ENCODE measurements at places on chromosomes 1 and 21.

- no peak for DNase-seq
Observed at GRCh38 chr1:199817266-199817665, 210.2 kb upstream of the NR5A2 start.

DNA sequence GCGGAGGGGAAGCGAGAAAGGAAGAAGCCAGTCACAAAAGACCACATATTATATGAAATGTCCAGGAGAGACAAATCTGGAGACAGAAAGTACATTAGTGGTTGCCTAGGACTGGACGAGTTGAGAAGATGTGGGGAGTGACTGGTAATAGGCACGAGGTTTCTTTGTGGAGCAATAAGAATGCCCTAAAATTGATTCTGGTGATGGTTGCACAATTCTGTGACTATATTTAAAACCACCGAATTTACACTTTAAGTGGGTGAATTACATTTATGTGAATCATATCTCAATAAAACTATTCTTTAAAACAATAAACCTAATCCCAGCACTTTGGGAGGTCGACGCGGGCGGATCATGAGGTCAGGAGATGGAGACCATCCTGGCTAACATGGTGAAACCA lies 63.1 kb downstream of the ZNF281 start:
- DNase-seq, result no peak

GRCh38 chr1:3056641-3057040 lies 12.4 kb upstream of the PRDM16 start:
- no peak for DNase-seq

- DNase-seq, result no peak
Observed at GRCh38 chr1:245809361-245809760, 654.6 kb downstream of the KIF26B start.

DNA sequence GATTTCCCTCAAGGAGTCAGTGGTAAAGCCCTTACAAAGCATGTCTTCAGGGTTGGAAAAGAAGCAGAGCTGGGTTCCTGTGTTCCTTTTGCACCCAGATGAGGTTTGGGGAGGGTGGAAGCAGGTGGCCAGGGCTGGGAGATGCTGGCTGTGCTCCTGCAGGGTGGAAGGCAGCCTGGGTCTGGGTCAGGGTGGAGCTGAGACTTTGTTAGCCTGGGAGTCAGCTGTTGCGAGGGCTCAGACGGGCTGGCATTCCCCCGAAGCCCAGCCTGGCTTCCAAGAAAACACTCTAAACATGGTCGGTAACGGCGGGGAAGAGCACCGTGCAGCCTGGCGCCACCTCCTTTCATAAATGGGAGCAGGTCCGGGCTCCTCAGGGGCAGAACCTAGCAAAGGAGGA lies 43.7 kb upstream of the EPS8L3 start:
- DNase-seq, result no peak

DNA sequence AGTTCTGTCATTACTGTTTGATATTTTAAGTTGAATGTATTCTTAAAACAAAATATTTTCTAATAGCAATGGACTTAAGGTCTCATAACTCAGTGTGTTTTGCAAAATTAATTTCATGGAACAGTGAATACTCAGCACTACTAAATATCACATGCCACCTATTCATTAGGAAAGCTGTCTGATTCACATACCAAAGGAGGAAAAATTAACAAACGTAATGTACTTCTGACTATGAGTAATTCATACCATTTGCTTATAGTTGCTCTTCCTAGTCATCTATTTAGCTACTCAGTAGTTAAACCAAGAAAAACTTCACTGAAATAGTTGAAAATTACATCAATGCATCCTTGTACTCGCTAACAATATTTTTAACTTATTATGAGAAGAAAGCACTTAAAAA lies 35.2 kb downstream of the TP53BP2 start:
- no peak for DNase-seq

- DNase-seq, result no peak
Observed at GRCh38 chr1:177488722-177489121, 318.0 kb downstream of the BRINP2 start.

GRCh38 chr1:154772056-154772455 lies 98.0 kb downstream of the KCNN3 start:
- no peak for DNase-seq

GRCh38 chr1:58013237-58013636 lies 533.3 kb downstream of the OMA1 start:
- no peak for DNase-seq

DNA sequence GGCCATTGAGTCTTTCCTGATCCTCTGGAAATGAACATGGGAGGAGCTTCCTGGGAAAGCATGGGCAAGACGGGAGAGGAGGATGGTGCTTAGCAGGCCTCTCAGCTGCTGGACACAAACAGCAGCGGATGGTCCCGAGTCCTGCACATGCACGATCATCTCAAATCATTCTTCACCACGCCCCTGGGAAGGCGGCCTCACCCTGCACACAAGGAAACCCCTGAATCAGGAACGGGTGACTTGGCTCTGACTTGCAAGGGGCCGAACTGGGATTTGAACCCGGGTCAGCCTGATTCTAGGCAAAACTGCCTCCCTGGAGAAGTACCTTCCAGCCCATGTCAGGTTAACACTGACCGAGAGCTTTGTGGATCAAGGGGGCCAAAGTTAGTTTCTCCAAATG lies 134.8 kb upstream of the WNT4 start:
- DNase-seq, result no peak

DNA sequence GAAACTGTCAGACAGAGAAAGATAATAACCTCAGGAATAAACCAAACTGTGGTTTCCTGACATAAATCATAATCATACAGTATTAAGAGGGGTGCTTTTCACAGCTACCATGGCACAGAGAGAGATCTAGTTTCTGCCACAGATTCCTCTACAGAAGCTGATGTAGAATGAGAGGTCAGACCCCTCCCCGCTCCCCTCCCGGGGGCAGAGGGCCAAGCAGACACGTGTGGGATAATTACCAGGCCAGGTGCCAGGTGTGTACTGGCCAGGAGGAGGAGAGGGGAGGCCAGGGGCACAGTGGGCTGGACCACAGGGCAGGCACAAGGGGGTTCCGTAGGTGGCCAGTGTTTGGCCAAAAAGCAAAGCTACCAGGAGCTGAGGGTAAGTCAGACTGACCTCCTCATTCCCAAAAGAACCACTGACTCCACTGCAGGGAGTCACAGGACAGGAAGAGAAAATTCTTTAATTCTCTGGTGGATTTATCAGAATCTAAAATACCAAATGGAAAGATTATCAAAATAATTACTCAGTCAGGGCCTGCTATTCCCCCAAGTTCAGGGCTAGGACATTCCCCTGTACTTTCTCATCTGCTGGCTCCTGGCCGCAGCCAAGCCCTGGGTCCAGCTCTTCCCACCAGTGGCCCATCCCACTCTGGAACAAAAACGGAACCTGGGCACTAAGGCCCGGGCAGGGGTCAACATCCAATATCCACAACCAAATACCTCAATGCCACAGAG lies 30.0 kb downstream of the C2CD2 start:
- DNase-seq, result peak; percentile 58

- peak; percentile 55 for DNase-seq
Observed at GRCh38 chr1:59043796-59044195, 253.1 kb upstream of the FGGY start.

DNA sequence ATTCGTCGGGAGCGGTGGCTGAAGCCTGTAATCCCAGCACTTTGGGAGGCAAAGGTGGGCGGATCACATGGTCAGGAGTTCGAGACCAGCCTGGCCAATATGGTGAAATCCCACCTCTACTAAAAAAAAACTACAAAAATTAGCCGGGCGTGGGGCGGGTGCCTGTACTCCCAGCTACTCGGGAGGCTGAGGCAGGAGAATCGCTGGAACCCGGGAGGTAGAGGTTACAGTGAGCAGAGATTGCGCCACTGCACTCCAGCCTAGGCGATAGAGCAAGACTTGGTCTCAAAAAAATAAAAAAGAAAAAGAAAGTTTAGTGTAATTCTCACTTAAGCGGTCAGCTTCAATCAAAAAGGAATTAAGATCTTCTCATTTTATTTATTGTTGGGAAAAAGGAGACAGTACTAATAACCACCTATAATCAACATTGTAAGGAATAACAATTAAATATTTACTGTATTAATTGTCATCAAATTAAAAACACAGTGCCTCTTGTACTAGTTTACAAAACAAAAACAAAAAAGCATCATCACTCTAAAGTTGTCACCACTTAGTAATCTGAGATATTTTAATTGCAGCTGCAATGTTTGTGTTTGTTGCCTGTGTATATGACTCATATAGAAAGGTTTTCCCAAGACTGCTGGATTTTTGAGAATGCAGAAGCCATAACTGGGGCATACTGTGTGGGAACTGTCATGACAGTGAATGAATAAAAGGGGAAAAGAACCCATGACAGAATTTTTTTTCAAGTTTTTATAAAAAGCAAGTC lies 3.7 kb downstream of the FBXO42 start:
- peak; percentile 68 for DNase-seq

DNA sequence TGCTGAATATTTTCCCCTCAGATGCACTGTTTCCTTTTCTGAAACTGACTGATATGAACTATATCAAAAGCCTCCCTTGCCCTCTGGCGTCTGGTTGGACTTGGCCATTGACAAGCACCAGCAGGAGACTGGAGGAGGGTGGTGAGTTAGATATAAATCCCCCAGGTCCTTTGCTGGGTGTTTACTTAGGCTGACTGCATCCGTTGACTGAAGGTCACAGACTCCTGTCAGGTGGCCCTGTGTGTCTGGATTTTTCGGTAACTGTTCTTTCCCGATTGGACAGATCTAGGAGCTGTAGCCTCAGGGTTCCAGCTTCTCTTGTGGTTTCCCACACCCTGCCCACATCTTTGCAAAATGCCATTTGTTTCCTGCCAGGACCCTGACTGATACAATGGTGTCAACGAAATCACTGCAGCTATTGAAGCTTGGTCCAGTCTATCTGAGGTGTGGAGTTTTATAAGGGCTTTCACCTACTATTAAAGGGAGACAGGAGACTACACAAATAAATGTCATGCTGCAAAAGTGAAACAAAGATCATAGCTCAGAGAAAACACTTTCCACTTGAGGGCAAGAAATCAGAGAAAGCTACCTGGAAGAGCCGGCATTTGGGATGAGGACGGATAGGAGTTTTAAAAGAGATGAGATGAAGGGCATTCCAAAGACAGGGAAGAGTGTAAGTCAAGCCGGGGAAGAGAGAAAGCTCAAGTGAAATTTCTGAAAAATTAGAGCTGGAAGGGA lies 1.5 kb upstream of the MAGI3 start:
- DNase-seq, result no peak

DNA sequence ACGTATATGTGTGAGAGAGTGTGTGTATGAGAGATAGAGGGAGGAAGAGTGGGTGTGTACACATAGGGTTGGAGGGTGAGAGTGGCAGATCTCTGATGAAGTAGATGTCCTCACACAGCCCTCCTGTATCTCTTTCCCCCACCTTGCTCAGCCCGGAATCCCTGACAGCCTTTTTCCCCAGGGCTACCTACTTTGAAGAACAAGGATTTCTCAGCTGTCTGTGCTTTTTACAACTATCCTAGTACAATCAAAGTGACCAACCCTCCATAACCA lies 29.1 kb upstream of the CADM3 start:
- no peak for DNase-seq

GRCh38 chr1:171668372-171668771 lies 15.9 kb upstream of the MYOC start:
- no peak for DNase-seq

DNA sequence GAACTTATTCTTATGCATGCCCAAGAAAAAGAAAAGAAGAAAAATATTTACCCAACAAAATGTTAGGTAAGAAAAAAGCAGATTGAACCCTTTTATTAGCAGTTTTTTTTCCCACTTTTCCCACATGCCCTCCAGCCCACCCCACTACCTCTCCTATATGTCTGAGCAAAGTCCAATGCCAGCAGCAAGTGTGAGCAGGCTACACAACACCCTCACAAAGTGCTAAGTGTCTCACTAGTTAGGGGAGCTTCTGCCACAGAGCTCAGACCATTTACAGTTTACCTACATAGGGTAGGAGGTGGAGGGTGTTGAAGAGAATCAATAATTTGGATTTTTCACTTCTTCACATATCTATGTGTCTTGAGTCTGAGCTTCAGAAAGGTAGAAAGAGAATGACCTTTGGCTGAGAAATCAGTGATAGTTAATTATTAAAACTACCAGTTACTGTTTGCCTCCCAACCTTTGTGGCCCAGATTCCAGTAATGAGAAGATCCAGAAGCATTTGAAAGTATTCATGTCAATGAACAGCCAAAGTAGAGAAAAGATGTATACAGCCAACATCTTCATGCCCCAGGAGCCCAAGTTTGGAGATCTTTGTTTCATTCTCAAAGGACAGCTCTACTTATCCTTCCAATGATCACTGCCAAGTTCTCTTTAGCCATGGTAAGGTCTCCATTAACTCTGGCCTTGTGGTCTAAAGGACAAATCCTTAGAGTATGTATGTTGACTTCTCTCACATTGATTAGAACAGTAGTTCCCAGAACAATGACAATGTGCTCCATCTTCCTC lies 26.2 kb downstream of the OR10J5 start:
- no peak for DNase-seq

GRCh38 chr21:35375115-35375514 lies 326.0 kb upstream of the RUNX1 start:
- peak; percentile 42 for DNase-seq

GRCh38 chr1:9028921-9029705 lies 2.9 kb upstream of the SLC2A7 start:
- DNase-seq, result no peak

- DNase-seq, result no peak
Observed at GRCh38 chr21:31022306-31022705, 16.0 kb downstream of the KRTAP19-8 start.

DNA sequence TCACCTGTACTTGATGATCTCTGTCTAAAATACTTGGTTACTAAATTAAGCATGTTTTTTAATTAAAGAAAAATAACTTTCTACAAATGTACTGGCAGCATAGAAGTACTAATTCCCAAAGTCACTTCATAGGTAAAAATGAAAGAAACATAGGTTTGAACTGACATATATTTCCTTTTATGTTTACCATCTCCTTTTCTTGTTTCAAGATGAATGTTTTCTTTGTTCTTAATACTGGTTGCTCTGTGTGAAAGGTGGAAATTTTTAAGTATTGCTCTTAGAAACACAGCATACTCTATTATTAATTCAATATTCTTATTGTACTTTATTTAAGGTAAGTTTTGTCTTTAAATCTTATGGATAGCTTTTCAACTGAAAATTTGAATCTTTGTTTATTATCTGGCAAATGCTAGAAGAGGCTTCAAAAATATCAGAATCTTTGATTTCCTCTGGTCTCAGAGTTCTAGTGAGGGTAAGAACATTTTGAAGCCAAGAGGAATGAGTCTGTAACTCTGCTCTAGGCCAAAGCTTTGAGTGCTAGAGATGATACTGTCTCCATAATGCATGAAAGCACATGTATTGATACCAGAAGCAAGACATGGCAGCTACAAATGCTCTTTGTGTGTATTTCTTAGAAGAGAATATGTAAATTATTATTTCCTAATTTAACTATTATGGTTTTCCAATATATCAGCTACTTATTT lies 18.2 kb downstream of the RRP15 start:
- DNase-seq, result no peak

DNA sequence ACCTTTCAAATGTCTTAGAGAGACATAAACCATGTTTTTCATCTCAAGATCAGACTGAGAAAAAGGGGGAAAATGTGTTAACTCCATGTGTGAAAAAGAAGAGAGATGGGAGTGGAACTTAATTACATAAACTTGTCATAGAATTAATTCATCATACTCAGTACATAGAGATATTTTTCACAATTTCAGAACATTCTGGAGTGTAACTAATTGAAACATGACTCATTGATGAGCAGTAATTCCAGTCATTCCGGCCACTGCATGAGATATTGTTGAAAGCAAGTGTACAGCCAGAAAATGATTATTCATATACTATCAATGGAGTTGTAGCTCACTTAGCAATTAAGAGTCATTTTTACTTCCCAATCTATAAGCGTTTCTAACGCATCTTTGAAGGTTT lies 739.3 kb downstream of the LTN1 start:
- peak; percentile 52 for DNase-seq

GRCh38 chr1:235397733-235398132 lies 30.5 kb downstream of the TBCE start:
- peak; percentile 84 for DNase-seq

GRCh38 chr1:119147661-119148090 lies 7.2 kb upstream of the WARS2 start:
- no peak for DNase-seq
